ENCODE measurements at places on chromosomes 11 and 22.

DNA sequence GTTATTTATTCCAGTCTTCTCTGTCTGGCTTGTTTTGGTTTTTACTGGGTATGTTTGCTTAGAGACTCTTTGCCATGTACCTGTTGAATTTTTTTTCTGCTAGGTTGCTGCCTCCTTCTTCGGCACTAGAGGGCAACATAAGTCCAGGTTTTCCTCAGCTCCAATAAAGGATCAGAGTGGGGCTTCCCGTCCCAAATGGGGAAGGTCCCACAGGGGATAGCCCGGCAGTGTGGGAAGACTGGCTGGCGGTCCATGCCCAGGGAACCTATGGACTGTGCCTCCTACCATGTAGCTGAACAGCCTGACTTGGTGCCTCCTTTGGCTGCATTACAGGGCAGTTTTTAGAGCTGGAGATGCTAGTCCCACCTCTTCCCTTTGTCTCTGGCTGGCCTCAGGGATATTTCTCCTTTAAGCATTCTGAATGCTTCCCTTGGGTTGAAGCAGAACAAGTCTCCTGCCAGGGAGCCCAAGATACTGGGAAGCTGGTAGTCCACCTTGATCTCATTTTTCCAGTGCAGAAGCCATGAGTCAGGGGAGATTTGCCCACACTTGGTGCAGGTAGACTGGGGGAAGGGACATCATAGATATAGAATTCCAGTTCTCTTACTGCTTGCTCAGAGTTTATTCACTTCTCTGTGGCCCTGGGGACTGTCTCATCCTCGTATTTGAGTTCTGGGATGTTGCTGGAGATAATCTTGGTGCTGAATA, 60.2 kb downstream of the BRD1 start:
- no peaks in the 10 kb centered on the region for H3K36me3 ChIP-seq
- peak; percentile 74 for DNase-seq
- H3K4me1 ChIP-seq = peaks cover 6% of the 10 kb centered on the region
- no peaks in the 10 kb centered on the region for H3K27me3 ChIP-seq

DNA sequence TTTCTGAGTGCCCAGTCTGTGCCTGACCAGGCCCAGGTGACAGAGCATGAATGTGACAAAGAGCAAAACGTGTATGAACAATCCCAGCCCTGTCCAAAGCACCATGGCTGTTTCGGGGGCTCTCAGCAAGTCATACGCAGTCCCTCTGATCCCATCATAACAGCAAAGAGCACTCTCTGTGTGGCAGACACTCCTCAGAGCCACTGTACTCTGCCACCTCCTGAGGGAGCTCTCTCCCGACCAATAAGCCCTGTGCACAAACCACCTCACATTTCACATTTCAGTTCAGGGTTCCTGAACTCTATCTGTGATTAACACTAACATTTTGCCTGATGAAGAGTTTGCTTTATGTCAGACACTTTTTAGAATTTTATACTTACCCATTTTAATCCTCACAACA, 6.6 kb downstream of the DGCR2 start:
- no peak overlapping the region for H3K27ac ChIP-seq
- H3K27me3 ChIP-seq = no peaks in the 10 kb centered on the region
- no peak overlapping the region for H3K4me3 ChIP-seq
- peaks cover 6% of the 10 kb centered on the region for H3K4me1 ChIP-seq
- no peaks in the 10 kb centered on the region for H3K36me3 ChIP-seq
- DNase-seq = no peak

- DNase-seq = no peak
- H3K27me3 ChIP-seq = no peaks in the 10 kb centered on the region
- no peaks in the 10 kb centered on the region for H3K36me3 ChIP-seq
These were observed 3.8 kb downstream of the USP47 start for GRCh38 chr11:11845551-11845950.

DNA sequence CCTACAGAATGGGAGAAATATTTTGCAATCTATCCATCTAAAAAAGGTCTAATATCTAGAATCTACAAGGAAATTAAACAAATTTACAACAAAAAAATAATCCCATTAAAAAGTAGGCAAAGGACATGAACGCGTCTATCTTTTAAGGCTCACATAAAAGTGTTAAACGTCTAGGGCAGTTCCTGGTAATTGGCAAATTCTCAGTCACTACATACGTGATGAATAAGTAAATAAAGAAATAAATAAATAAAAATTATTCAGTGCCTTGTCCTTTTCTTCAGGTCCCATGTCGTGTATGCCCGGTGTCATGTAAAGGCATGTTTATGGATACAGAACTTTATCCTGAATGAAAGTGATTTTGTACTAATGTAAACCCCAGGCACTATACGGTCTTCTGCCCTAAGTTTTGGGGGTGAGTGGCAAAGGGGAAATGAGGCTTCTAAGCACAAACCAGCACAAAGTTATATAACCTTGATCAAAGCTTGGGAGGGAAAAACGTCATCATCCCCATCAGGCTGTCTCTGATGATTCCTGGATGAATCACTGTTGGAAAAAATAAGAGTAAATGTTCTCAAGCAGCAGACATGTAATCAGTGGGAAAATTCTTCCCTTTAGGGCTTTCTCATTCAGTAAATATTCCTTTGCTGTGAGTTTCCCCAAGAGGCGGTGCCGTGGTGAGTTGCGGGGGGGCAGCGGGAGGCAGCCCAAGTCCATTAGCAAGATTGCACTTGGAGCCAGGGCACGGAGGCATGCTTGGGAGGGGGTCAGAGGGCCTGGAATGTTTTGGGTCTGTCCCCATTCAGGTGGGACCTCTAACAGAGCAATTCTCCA, 30.4 kb upstream of the MICAL2 start:
- no peak overlapping the region for H3K4me3 ChIP-seq
- no peak for DNase-seq

GRCh38 chr22:27764722-27765236, 36.8 kb downstream of the MN1 start:
- H3K36me3 ChIP-seq = no peaks in the 10 kb centered on the region
- no peak overlapping the region for H3K27ac ChIP-seq
- H3K4me3 ChIP-seq = no peak overlapping the region
- H3K4me1 ChIP-seq = no peaks in the 10 kb centered on the region

GRCh38 chr11:45180179-45180847, 33.9 kb downstream of the PRDM11 start:
- no peak overlapping the region for H3K27ac ChIP-seq
- no peaks in the 10 kb centered on the region for H3K27me3 ChIP-seq
- H3K36me3 ChIP-seq = no peaks in the 10 kb centered on the region

GRCh38 chr11:66766681-66767080, 37.7 kb upstream of the SPTBN2 start:
- no peak for DNase-seq
- no peaks in the 10 kb centered on the region for H3K27me3 ChIP-seq
- H3K27ac ChIP-seq = no peak overlapping the region
- no peak overlapping the region for H3K4me3 ChIP-seq

DNA sequence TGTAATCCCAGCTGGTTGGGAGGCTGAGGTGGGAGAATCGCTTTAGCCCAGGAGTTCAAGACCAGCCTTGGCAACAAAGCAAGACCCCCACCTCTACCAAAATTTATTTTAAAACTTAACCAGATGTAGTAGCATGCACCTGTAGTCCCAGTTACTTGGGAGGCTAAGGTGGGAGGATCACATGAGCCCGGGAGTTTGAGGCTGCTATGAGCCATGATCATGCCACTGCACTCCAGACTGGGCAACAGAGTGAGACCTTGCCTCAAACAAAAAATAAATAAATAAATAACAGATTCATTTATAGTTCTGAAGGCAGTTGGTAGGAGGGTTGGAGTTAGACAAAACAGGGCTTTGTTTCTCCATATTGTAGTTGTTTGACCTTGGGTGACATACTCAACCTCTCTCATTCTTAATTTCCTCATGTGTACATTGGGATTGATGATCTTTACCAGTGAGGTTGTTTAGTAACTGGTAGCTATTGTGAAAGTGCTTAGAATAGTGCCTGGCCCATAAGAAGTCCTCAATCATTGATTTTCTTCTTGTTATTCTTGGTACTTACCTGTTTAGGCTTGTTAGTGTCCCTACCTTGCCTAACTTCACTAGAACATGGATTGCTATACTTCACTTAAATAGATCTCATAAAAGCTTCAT, 79.1 kb downstream of the EMSY start:
- H3K4me1 ChIP-seq = no peaks in the 10 kb centered on the region
- DNase-seq = no peak
- no peak overlapping the region for H3K27ac ChIP-seq
- H3K27me3 ChIP-seq = no peaks in the 10 kb centered on the region
- H3K36me3 ChIP-seq = peaks cover 20% of the 10 kb centered on the region

GRCh38 chr11:61009392-61010275, 38.2 kb downstream of the CD6 start:
- peaks cover 37% of the 10 kb centered on the region for H3K27me3 ChIP-seq
- no peak overlapping the region for H3K4me3 ChIP-seq
- no peak for DNase-seq

- H3K4me1 ChIP-seq = peaks cover 12% of the 10 kb centered on the region
- peak; percentile 51 for DNase-seq
- peaks cover 8% of the 10 kb centered on the region for H3K27me3 ChIP-seq
- no peak overlapping the region for H3K27ac ChIP-seq
These were observed 6.7 kb upstream of the SEPTIN5 start for GRCh38 chr22:19707347-19708290.

DNA sequence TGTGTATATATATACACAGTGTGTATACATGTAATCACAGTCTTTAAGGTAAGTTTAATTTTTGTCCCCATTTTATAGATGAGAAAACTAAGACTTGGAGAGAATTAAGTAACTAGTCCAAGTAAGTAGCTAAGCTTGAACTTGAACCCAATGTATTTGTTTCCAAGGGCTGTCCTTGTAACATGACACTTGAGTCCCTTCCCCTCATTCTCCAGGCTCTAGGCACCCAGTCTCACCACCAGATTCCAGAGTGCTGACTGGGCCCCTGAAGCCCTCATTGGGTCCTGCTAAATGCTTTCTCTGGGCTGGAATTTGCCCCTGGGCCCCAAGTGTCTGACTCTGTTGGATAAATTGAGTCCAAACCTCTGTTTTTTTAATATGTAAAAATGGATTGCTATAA, 45.5 kb downstream of the ADM start:
- no peaks in the 10 kb centered on the region for H3K36me3 ChIP-seq
- H3K4me1 ChIP-seq = peaks cover 18% of the 10 kb centered on the region
- no peaks in the 10 kb centered on the region for H3K27me3 ChIP-seq

- H3K36me3 ChIP-seq = no peaks in the 10 kb centered on the region
- no peaks in the 10 kb centered on the region for H3K4me1 ChIP-seq
- H3K27ac ChIP-seq = no peak overlapping the region
- no peak for DNase-seq
- no peak overlapping the region for H3K4me3 ChIP-seq
- H3K27me3 ChIP-seq = peaks cover 7% of the 10 kb centered on the region
These were observed 3.1 kb upstream of the PIK3IP1 start for GRCh38 chr22:31295360-31295759.

DNA sequence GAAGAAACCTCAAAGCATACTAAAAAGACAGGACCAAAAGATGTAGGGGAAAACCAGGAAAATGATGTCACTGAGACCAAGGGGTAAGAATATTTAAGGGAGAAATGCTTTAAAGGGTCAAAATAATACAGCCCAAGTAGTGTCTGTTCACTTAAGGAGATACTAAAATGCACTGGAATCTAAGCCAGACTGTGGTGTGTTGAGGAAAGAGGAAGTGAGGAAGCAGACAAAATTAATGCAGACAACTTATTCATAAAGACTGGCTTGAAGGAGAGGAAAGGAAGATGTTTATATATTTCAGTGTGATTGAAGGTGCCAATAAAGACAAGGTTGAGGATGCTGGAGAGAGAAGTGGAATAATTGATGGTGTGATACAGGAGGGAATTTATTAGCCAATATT, 15.7 kb downstream of the ZNF215 start:
- H3K4me3 ChIP-seq = no peak overlapping the region
- no peak overlapping the region for H3K27ac ChIP-seq
- H3K27me3 ChIP-seq = no peaks in the 10 kb centered on the region
- no peak for DNase-seq

DNA sequence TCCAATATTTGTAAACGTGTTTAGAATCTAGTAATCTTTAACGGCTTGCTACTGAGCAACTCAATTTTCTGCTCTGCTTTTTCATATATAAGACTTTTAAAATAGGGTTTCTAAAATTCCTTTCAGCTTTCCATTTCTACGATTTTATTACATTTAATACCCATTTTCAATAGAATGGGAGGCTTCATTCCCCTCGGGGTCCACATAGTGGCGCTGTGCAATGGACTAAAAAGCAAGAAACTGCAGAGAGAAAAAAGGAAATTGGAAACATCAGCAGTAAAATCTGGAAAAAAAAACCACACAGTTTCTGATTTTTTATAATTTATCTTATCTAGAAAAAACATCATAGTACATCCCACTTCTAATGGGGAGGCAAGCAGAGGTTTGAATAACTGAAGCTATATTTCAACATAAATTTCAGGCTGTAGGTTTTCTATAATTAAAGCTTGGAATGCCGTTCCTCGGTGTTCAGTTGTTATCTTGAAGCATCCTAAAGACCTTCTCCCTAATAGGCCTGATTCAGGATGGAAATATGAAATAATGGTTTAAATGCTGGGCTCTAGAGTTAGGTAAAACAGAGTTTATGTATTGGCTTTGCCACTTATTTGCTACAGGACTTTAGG, 18.7 kb upstream of the JHY start:
- DNase-seq = no peak
- no peaks in the 10 kb centered on the region for H3K4me1 ChIP-seq
- no peaks in the 10 kb centered on the region for H3K27me3 ChIP-seq
- H3K4me3 ChIP-seq = no peak overlapping the region

GRCh38 chr22:39296981-39297489, 22.4 kb downstream of the RPL3 start:
- H3K4me1 ChIP-seq = peaks cover 11% of the 10 kb centered on the region
- no peak for DNase-seq
- H3K36me3 ChIP-seq = no peaks in the 10 kb centered on the region
- H3K27ac ChIP-seq = no peak overlapping the region

DNA sequence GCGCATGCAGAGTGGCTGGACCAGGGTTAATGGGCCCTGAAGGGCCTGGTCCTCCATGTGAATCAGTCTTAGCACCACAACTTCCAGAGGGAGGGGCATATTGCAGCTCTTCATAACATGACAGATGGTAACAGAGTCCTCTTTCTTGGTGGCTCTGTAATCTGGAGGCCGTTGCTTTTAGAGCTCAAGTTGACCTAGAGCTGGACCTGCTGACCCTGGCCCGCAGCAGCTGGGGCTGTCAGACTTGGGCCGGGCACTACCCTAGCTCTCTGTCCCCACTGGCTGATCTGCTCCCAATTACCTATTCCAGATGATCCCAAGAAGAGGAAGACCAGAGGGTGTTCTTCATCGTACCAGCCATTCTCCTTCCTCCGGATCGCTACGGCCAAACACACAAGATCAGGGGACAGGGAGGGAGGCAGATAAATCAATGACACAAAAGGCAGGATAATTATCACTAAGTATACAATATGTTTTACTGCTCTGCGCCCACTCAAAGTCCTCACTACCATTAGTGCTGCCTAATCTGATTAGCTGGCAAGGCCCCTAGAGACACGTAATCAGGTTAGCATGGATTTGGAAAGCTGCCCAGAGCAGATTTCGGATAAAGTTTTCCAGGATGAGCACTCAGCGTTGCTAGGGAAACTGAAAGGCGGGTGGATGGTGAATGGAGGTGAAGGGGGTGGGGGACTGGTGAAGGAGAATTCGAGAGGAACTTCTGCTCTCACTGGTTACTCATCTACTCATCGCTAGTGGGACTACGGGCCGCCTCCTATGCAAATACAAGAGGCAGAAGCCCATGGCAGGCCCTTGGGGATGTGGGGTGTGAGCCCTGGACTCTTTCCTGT, 64.5 kb upstream of the PHOX2A start:
- no peaks in the 10 kb centered on the region for H3K4me1 ChIP-seq
- no peak overlapping the region for H3K4me3 ChIP-seq
- no peak overlapping the region for H3K27ac ChIP-seq
- H3K36me3 ChIP-seq = no peaks in the 10 kb centered on the region
- no peaks in the 10 kb centered on the region for H3K27me3 ChIP-seq
